ENCODE measurements at places on chromosomes 4 and X.
A peak's percentile ranks its signal among the peaks of the same experiment; 100 is the strongest.

DNA sequence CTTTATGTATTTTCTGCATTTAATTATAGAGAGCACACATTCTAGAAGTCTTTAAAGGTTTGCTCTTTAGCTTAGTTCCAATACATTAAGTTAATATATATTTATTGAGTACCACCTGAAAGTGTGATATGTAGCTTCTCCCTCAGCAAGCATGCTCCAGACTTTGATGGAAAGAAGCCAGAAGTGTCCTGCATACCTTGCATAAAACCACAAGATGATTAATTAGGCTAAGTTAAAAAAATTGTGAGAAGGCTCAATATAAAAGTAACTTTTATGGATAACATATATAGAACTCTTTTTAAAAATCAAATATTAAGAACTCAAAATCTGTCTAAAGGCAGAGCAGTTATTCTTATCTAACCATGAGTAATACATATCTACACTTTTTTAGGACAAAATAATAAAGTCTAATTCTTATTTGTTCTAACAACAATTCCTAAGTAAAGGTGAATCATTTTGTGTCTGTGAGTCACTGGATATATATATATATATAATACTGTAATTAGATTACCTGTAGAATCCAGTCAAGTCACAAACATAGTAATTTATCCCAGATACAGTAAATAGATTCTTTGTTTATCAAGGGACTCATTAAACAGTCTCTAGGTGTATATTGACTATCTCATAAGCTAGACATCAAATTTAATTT is 51.2 kb downstream of the INTS12 start:
- DNase-seq, result no peak

GRCh38 chrX:55713631-55714030 is 3.9 kb upstream of the RRAGB start:
- no peak for DNase-seq

DNA sequence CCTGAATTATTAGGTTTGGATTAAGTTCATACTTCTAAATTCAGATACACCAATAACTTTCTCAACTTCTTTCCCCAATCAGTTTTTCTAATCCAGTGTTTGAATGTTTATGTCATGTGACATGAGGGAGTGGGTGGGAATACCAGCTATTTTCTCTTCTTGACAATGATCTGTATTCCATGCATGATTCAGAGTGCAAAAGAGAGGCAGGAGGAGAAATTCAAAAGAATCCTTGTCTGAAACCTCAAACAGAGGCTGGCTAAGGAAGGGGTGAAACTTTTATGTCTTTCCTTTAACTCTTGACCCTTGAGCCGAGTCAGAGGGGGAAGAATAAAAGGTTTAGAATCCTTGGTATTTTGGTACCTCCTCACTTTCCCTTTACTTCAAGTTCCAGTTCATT is 544.7 kb downstream of the SPRY1 start:
- no peak for DNase-seq

DNA sequence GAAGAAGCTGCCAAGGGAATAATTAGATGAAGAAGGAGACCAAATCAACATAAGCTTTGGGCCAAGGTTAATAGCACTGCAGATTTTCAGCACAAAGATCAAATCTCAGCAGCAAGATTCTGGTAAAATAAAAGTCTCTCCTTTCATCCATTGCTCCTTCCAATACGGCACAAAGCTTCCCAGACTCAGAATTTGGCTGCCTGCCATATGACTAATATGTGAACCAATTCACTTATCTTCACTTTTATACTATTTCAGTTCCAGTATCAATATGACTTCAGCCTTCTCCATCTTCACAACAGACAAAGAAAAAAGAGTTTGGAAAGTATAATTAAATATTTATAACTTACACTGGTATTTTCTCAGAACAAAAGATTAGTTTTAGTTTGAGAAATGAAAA is 978.3 kb upstream of the GRID2 start:
- DNase-seq, result no peak

- DNase-seq, result no peak
Observed at GRCh38 chr4:185640811-185641675, 105.7 kb upstream of the PDLIM3 start.

DNA sequence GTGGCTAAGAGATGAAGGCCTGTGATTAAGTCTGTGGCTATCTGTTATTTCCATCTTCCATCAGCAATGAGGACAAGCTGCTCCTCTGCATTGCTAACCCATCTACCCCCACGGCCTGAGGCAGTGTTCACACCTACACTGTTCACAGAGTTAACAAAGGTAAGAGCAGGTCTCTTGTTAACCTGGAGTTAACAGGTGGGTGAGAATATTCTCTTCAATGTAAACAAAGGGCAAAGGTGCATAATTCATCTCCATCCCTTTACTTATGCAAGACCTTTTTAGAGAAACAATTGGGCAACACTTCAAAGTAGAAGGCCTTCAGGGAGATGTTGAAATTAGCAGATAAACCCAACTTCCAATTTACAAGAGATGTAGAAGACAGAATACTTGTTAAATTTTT is 2.8 kb downstream of the SLC35A2 start:
- DNase-seq, result no peak

GRCh38 chr4:173777921-173778320 is 247.9 kb upstream of the HAND2 start:
- DNase-seq, result no peak

GRCh38 chr4:162911349-162911748 is 255.3 kb downstream of the NAF1 start:
- no peak for DNase-seq

DNA sequence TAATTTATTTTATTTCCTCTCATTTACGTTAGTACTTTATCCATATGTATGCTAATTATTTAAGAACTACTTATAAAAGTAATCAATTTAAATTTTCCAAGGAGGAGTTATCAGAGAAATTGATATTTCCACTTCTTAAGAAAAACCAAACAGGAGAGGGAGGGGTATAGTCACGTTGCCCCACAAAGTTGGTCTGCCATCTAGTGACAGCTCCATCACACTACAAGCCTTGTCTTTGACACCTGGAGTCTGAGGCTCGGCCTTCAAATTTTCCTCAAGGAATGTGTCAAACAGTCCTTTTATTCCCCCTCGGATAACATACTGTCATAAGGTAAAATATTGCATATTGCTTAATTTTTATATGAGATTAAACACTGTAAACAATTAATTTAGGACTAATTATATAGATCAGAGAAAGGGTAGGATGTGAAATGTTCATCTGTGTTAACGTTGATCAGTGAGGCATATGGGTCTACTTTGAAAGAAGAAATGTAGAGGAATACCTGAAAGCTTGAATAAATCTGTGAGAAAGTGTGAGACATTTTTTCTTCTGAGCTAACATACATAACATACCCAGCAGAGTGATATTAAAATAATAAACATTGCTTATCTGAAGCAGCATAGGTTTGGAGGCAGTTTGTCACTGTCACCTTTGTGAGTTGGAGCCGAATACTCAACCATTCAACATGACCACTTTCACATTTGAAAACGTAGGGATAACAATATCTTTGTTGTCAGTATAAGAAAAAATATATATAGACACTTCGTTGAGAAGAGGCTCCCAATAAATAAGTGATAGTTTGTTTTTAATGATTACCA is 114.4 kb downstream of the GLRA3 start:
- DNase-seq, result no peak

- DNase-seq, result no peak
Observed at GRCh38 chr4:172986114-172986513, 182.5 kb upstream of the GALNT7 start.

- DNase-seq, result no peak
Observed at GRCh38 chrX:45598861-45599260, 398.2 kb upstream of the DIPK2B start.

- DNase-seq, result no peak
Observed at GRCh38 chr4:123649250-123649644, 252.7 kb downstream of the SPRY1 start.

DNA sequence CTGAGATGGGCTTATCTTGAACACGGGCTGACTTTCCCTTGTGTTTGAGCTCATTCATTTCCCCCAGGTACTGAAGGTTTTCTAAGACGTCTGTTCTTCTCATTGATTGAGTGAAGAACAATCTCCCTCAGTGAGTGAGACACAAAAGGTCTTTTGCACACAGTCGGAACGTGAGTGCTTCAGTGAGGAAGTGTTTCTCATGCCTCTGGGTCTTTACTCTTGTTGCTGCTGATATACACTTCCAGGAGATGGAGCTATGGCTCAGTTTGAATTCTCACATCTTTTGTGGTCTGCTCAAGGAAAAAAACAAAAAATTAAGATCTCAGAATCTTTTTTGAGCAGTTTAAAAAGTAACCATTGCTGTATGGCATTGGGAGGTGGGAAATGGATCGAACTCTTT is 981.9 kb upstream of the TENM3 start:
- DNase-seq, result peak; percentile 74

GRCh38 chrX:10401239-10401638 is 219.1 kb downstream of the MID1 start:
- DNase-seq, result no peak

DNA sequence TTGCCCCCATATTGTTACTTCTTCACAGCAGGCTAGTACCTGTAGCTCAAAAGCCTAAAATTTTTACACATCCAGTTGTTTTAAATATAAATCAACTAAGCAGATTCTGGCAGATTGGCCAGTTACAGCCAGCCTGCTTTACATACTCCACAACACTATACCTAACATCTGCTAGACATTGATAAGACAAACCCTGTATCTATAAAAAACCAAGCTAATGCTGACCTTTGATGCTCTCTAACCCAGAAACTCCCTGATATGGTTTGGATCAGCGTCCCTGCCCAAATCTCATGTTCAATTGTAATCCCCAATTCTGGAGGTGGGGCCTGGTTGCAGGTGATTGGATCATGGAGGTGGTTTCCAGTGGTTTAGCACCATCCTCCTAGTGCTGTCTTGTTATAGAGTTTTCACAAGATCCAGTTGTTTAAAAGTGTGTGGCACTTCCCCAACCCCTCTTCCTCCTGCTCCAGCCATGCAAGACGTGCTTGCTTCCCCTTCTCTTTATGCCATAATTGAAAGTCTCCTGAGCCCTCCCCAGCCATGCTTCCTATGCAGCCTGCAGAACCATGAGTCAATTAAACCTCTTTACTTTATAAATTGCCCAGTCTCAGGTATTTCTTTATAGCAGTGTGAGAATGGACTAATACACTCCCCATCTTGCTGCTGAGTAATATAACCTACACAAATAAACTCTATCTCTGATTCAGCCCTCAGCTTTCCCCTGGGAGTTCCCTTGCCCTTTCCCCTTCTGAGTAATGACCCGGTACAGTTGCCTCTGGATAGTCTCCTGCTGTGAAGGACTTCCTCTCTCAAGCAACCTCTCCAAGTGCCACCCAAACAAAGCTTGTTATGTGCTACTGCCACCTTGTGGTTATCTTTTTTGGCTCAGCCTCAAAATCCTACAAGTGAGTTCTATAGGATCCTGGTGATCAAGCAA is 39.6 kb downstream of the ZCCHC13 start:
- DNase-seq, result peak; percentile 49

DNA sequence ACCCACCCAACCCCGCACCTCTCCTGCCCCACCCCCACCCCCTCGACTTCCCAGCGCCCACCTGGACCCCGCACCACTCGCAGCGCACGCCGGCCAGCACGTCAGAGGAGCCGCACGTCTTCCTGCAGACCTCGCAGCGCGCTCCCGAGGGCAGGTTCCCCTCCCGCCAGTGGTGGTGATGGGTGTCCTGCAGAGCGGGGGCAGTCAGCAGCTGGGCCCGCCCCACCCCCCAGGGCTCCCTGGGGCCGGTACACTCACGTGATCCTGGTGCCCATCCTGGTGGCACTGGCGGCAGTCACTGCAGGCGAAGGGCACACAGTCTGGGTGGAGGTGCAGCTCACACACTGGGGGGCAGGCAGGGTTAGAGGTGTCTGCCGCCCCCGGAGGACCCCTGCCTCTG is 5.1 kb downstream of the DGKQ start:
- DNase-seq, result peak; percentile 17

GRCh38 chr4:38665551-38666411 is 1.8 kb downstream of the KLF3 start:
- DNase-seq, result no peak

DNA sequence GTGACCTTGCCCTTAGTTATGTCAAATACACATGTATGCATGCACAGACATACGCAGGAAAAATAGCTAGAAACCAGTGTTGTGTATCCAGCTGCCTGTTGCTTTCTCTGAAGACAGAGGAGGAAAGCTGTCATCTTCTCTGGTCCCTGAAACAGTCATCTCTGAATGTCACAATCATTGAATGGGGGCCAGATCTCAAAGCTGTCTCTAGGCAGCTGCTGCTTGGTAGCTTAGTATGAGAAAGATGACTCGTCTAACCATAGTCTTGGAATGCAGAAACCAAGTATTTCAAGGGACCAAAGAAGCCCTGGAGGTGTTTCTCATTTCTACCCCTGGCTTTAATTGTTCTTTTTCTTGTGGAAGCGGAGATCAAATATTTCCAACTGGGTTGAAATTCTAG is 4.0 kb downstream of the GRIA3 start:
- DNase-seq, result no peak

DNA sequence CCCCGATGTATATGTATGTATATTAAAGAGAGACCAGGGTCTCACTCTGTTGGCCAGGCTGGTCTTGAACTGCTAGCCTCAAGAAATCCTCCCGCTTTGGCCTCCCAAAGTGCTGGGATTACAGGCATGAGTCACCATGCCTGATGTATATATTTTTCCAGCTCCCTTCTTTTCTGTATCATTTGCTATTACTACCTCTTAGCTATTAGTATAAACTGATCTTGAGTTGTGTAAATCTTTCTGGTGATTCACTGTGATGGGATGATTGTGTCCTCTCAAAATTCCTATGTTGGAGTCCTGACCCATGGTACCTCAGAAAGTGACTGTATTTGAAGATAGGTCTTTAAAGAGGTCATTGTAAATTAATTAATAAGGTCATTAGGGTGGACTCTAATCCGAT is 53.1 kb downstream of the HPRT1 start:
- DNase-seq, result no peak

- no peak for DNase-seq
Observed at GRCh38 chrX:72208126-72208800, 26.7 kb downstream of the PIN4 start.

GRCh38 chr4:184313058-184313581 is 95.4 kb upstream of the ENPP6 start:
- no peak for DNase-seq

GRCh38 chr4:88059766-88060165 is 52.3 kb downstream of the PKD2 start:
- no peak for DNase-seq

DNA sequence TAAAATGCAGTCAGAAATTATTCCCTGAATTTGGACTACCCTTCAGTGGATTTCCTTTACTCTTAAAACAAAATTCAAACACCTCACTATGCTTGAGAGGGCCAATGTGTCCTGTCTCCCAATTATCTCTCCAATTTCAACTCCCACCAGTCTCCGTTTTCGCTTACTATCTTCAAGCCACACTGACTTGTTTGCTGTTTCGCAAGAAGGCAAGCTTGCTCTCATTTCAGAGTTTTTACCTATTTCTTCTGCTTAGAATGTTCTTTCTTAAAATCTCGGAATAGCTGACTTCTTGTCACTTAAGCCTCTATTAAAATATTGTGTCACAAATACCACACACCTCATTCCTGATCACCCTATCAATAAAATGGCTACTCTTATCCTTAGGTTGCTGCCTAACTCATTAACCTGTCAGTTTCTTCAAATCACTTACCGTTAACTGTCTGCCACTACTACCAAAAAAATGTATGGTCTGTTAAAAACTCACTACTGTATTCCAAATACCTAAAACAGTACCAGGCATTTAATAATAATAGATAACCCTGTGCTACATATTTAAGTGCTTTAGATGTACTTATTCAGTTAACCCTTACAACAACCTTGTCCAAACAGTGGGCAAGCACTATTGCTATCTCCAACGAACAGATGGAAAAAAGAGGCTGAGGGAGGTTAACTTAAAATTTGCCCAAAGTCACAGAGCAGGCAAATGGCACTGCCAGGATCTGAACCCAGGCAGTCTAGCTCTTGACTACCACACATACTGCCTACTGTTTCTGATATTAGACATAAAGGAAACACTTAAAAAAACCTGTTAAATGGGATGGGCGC is 2.9 kb downstream of the UBA6 start:
- DNase-seq, result no peak
